Stimulated activated CD8-positive, alpha-beta memory T cell treated with anti-CD3 and anti-CD28 coated beads, Interleukin-4, amount 100 ng/mL, for 1 hour (primary cell): ENCODE measurements at places on chromosomes 7 and 10.
A peak's percentile ranks its signal among the peaks of the same experiment; 100 is the strongest.

- no peak for DNase-seq
These were observed 111.8 kb downstream of the WDR11 start for GRCh38 chr10:120962756-120963593.

- no peak for DNase-seq
These were observed 281.1 kb upstream of the MEOX2 start for GRCh38 chr7:15967551-15967950.

- no peak for DNase-seq
These were observed 213.6 kb downstream of the DIP2C start for GRCh38 chr10:475709-476454.

- DNase-seq: no peak
These were observed 35.6 kb upstream of the GALNT17 start for GRCh38 chr7:71096351-71096750.

DNA sequence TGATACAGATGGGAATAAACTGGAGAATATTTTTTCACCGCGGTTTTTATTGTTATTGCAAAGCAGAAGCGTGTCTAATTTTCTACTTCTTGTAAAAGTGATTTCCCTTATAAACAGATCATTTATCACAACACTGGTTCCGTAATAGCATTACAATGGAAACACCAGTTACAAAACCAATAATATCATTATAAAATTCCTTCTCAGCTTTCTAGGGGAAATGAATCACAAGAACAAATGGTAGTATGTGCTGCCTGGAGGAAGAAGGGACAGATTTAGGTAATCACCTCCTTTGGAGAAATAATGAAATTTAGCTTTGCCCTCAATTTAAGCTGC, 2.4 kb upstream of the CCDC6 start:
- no peak for DNase-seq

GRCh38 chr10:108791030-108791429, 1132.3 kb downstream of the XPNPEP1 start:
- DNase-seq: no peak

DNA sequence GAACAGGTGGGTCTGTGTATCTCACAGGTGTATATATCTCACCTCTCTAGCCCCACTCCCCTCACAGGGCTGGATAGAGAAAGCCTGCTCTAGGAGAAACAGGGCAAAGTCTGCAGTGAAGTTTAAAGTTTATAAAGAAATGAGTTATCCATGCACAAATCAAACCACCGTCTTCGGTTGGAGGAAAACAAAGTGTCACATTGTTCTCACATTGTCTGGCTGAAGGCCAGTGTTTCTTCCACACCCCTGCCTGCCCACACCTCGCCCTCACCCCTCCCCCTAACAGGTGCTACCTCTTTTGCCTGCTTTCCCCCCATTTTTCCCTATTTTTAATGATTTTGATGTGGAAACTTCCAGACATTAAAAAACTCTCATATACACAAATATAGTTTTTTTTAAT, 25.8 kb downstream of the AQP1 start:
- no peak for DNase-seq

DNA sequence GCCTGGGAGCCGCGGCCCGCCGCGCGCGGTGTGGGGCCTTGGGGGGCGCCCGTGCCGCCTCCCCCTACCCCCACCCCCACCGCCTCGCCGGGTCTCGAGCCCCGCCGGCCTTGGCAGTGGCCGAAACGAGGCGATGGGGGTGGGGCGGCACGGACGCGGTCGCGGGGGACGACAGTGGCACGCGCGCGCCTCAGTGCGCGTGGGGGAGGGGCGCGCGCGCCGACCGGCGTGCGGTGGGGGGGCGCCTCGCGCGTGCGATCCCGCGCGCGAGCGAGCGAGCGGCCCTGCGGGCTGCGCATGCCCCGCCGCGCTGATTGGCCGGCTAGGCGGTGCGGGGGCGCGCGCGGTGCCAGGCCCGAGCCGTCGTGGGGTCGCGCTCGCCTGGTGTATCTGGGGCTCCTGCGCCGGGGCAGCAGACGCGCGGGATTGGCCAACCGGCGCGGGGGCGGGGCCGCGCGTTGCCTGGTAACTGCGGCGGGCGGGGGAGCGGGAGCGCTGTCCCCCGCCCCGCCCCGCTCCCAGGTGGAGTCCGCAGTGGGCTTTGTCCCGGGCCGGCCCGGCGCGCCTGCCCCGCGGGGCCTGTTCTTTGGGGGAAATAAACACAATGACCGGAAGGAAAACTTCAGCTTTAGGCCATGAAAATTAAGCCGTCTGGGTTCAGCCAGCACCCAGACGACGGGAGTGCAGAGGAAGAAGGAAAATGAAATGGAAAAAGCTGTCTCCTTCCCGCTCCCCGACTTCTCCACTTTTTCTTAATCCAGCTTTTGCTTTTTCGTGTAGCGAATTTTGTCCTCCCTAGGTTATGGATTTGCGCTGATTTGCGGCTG, 873 bp downstream of the GTF2I start:
- peak; percentile 73 for DNase-seq

DNA sequence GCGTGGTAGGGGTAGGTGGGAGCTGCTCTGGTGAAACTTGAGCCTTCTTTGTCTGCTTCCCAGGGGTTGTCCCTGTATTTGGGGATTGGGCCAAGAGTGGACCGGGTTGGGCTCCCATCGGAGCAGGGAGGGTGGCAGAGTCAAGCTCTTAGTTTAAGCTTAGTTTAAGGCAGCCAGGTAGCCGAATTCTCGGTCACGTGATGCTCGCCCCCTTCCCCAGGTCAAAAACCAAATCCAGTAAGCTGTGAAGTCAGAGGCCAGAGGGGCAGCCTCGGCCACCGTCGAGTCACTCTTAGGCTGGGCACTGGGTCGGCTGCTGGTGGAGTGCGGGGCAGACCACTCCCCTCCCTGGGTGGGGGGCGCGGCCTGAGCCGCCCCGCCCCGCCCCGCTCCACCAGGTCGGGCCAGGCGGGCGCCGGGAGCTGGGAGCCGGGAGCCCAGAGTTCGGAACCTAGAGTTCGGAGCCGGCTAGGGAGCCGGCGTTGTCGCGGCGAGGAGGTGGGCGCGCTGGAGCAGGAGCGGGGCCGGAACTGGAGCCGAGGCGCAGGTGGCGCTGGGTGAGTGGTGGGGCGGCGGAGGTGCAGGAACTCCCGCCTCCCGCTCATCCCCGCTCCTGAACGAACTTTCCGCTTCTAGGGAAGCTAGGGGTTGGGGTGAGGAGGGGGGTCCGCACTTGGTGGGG, 2.8 kb upstream of the LZTS2 start:
- no peak for DNase-seq

DNA sequence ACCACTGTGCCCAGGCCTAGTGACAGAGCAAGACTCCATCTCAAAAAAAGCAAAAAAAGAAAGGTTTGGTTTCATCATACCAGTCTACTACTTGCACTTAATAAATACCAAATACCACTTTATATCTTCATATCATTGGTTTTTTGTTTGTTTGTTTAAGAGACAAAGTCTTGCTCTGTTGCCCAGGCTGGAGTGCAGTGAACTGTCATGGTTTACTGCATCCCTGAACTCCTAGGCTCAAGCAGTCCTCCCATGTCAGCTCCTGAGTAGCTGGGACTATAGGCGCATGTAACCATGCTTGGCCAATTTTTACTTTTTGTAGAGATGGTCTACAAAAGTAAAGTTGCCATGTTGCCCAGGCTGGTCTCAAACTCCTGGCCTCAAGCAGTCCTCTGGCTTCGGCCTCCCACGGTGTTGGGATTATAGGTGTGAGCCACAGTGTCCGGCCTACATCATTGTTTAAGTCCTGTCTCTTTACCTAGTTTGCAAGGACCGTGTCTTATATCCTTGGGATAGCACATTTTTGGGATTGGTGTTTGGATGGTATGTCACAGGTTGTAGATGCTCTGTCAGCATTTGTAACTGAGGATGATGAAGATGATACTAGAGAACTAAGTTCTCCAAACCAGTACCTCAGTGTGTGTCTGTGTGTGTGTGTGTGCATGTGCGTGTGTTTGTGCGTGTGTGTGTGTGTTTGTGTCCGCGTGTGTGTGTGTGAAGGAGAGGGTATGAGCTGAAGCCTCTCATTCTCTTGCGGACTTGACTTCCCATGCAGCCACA, 9.3 kb downstream of the LMTK2 start:
- DNase-seq: no peak
